ENCODE measurements at places on chromosomes 7 and 10.

DNA sequence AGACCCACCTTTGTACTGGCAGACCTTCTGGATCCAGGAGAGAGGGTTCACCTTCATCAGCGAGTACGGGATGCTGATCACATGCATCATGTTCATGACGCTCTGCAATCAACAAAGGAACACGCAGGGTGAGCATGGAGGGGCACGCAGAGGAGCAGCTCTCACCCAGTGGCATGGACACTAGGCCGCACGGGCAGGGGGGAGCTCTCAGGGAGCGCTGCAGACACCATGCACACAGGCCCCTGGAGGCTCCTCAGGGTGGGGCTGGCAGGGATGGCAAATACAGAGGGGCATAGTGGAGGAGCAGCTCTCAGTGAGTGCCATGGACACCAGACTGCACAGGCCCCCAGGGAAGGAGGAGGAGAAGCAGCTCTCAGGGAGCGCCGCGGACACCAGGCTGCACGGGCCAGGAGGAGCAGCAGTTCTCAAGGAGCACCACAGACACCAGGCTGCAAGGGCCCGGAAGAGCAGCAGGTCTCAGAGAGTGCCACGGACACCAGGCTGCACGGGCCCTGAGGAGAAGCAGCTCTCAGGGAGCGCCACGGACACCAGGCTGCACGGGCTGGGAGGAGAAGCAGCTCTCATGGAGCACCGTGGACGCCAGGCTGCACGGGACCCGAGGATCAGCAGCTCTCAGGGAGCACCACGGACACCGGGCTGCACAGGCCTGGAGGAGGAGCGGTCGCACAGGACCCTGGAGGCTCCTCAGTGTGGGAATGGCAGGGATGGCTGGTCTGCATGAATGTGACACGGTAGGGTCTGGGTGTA lies 249.5 kb downstream of the ZMYND11 start:
- no peak for DNase-seq

DNA sequence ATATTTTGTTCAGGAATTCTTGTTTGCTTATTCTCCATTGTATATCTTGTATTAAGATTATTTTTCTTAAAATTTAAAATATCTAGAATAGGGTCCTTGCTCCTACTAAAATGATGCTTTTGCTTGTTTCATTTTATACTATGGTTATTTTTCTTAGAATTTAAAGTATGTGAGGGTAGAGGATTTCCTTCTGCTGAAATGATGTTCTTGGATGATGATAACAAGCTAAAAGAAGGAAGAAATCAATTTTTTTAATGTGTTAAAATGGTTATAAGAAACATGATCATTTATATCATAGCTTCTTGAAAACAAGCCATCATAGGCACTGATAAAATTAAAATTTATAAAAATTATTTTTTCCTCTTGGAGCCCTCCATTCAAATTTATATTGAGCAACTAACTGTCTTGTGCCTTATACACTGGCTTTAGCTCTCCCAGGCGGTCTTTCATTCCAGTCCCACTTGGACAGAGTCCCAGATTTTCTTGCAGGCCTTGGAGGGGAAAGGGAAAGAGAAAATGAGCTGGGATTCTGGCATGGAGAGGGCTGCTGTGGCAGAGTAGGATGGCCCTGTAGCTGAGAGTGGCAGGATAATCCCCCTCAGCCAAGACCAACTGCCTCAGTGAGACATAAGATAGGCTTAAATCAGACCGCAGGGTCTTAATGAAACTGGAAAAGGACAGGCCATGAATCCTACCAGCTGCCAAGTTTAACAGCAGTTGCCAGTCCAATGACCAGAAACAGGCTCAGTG lies 60.2 kb downstream of the DNAJB9 start:
- DNase-seq, result no peak

DNA sequence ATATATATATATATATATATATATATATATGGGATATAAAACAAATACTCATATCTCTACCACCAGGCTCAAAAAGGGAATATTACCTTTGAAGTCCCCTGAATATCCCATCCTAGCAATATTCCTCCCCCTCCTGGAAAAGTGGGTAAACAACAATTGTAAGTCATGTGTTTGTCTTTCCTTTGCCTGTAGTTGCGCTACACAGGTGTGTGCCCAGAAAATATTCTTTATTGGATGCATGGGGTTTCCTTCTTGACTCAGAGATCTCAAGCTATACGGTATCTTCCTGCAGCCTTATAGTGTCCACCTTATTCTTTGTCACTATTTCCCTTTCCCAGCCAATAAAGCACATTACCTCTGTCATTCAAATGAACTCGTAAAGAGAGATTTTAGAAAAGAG lies 54.2 kb downstream of the MET start:
- no peak for DNase-seq

DNA sequence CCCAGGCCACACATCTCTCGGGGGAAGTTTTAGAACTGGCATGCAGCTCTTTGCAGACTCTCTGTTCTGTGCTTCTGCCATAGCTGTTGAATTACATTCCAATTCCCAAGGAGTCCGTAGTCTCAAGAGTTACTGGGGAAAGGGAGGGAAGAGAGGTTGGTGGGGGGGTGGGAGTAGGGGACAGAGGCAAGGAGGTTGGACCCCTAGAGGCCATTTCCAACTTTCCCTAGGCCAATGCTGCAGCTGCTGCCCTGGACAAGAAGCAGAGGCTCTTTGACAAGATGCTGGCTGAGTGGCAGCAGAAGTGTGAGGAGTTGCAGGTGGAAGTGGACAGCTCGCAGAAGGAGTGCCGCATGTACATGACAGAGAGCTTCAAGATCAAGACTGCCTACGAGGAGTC lies 23.8 kb downstream of the MYH16 start:
- no peak for DNase-seq

DNA sequence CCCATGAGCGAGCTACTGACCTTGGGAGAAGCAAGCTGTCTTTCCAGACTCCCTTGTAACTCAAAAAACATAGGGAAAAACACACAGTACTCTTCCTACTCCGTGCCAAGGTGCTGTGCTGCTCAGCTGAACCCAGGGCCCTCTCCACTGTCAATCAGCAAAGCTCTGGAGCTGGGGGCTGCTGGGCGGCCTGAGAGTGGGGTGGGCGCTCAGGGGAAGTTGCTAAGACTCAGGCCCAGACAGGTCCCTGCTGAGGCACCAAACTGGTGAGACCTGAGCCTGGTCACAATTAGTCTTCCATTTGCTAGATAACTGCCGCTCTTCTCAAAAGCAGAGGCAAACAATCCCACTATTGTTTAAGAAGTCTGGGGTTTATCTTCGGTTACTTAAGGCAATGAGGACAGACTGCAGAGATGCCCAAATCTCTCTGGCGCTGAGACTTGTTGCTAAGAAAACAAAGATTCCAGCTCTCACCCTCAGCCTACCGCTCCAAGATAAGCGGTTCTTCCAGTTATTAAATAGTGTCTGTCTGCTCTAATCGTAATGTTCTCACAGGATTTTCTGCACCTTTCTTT lies 22.0 kb downstream of the STEAP1B start:
- no peak for DNase-seq

All from bone marrow (tissue), 2 donors.